ENCODE measurements at places on chromosomes 5 and 9.

- no peak for DNase-seq
These were observed 67.9 kb upstream of the RXRA start for GRCh38 chr9:134258332-134258731.

DNA sequence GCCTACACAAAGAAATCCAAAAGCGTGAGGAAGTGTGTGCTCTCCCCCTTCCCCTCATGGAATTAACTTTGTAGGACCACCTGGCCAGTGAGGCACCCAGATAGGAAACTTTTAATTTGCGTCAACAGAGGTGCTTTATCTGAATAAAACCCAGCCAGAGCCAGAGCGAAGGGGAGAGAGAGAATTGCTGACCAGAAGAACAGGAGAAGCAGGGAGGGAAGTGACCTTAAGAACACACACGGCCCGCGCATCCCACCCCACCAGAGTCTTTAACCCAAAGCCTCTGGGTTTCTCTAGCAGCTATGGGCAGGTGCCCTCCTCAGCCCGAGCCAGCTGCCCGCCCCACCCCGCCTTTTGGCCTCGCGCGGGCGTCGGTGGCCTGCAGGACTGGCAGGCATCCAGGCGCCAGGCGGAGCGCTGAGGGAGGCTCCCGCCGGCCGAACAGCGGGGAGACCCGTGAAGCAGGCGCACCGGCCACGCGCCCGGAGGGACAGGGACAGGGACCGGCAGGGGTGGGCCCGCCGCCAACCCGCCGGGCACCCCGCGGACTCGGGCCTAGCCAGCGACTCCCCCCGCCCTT is 580 bp downstream of the ERAP1 start:
- no peak for DNase-seq

GRCh38 chr5:74594137-74595040 is 46.1 kb downstream of the ENC1 start:
- no peak for DNase-seq

DNA sequence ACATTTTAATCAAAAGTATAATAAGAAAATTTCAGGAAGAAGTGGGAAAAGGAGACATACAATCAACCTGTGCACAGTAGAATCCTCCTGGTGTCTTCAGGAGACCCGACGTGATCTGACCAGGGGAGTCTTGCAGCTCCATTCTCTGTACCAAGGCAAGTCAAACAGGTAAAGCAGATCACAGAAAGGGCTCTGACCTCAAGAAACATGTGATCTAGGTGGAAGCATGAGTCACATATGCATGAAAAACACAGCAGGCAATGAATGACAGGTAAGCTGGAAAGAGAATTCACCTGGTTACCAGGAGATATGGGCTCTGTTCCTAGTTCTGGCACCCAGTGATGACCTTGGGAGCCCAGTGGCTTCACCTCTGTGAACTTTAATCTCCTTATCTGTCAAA is 19.4 kb upstream of the FABP6 start:
- DNase-seq, result no peak

DNA sequence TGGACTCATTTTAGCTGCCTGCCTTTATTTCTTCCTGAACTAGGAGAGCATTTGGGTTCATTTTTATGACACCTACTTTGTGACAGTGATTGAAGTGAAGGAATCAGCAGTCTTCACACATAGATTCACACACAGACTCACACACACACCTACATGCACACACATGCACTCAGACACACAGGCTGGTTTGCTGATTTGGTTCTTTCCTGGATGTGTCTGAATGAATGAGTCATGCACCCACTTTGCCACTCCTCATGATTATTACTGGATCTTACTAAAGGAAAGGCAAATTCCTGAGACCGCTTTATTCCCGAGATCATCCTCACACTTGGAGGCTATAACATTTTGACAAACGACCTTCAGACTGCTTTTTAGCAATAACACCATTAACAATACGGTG is 529.5 kb downstream of the AGTPBP1 start:
- DNase-seq, result no peak
